Renal cortical epithelial cell (primary cell): ENCODE measurements at places on chromosomes 16 and 17. TPM values are rescaled to one million over a fixed set of nuclear protein-coding genes. Genes with fewer than 3 reads are reported as not detected.

The ZNF385C gene
- 0.10 TPM in 1 of 2 replicates, not detected in the other for total RNA-seq

The CRYBA1 gene
- not detected in 2 replicates for total RNA-seq

The GNG13 gene
- not detected in 2 replicates for total RNA-seq

The ABCA9 gene
- 0.20 TPM in 1 of 2 replicates, not detected in the other for total RNA-seq

The SRL gene
- 0.20 TPM in 1 of 2 replicates, not detected in the other for total RNA-seq

The HAP1 gene
- 0.17 and 0.45 TPM in 2 replicates for total RNA-seq

The CWC25 gene
- total RNA-seq, result 6.4 and 16.5 TPM in 2 replicates

The SOX9 gene
- 7.1 and 12.9 TPM in 2 replicates for total RNA-seq

The ABCA8 gene
- 0.17 TPM in 1 of 2 replicates, not detected in the other for total RNA-seq

The TEX14 gene
- total RNA-seq, result not detected in 2 replicates

The SAMD14 gene
- 1.2 and 2.3 TPM in 2 replicates for total RNA-seq

The GRAP gene
- 0.15 and 0.17 TPM in 2 replicates for total RNA-seq

The PLA2G10 gene
- not detected in 2 replicates for total RNA-seq

The RNF157 gene
- total RNA-seq, result 2.1 and 3.6 TPM in 2 replicates

The APOH gene
- total RNA-seq, result 0.10 TPM in 1 of 2 replicates, not detected in the other

The SLC38A8 gene
- not detected in 2 replicates for total RNA-seq

The ZNF469 gene
- total RNA-seq, result 0.35 and 0.80 TPM in 2 replicates

The TMEM98 gene
- total RNA-seq, result 86.0 and 208 TPM in 2 replicates

The MT4 gene
- not detected in 2 replicates for total RNA-seq

The C17orf107 gene
- total RNA-seq, result 1.7 and 4.2 TPM in 2 replicates

The CACNA1G gene
- total RNA-seq, result 0.10 TPM in 1 of 2 replicates, not detected in the other

The KRTAP4-4 gene
- total RNA-seq, result not detected in 2 replicates

The NPIPB13 gene
- total RNA-seq, result 0.52 and 1.4 TPM in 2 replicates

The CLEC10A gene
- not detected in 2 replicates for total RNA-seq

The SCIMP gene
- not detected in 2 replicates for total RNA-seq

The RABEP2 gene
- total RNA-seq, result 33.5 and 52.1 TPM in 2 replicates

The HOXB6 gene
- total RNA-seq, result 16.3 and 56.2 TPM in 2 replicates

The NFATC3 gene
- 6.1 and 17.4 TPM in 2 replicates for total RNA-seq

The MAF gene
- 5.2 and 8.0 TPM in 2 replicates for total RNA-seq

The SLFN13 gene
- total RNA-seq, result 3.1 and 9.2 TPM in 2 replicates

The SPHK1 gene
- total RNA-seq, result 16.5 and 118 TPM in 2 replicates

The NUPR1 gene
- total RNA-seq, result 1.4 and 3.0 TPM in 2 replicates

The CCL2 gene
- 29.2 and 148 TPM in 2 replicates for total RNA-seq

The SLC35G6 gene
- total RNA-seq, result not detected in 2 replicates

The ZFP3 gene
- total RNA-seq, result 1.6 and 4.9 TPM in 2 replicates

The ZNF750 gene
- total RNA-seq, result not detected in 2 replicates

The ANKRD40CL gene
- total RNA-seq, result not detected in 2 replicates

The SMPD3 gene
- total RNA-seq, result under 0.01 TPM in 1 of 2 replicates, not detected in the other

The DPH1 gene
- total RNA-seq, result 18.4 and 36.2 TPM in 2 replicates

The CA5A gene
- total RNA-seq, result not detected in 2 replicates

The MMP28 gene
- 0.52 and 1.8 TPM in 2 replicates for total RNA-seq

The ODAD4 gene
- 0.35 and 2.2 TPM in 2 replicates for total RNA-seq

The NXPH3 gene
- total RNA-seq, result 0.10 TPM in 1 of 2 replicates, not detected in the other

The PYY gene
- total RNA-seq, result not detected in 2 replicates

The BAIAP2 gene
- 29.2 and 55.2 TPM in 2 replicates for total RNA-seq

The TP53TG3F gene
- total RNA-seq, result not detected in 2 replicates

The STX1B gene
- total RNA-seq, result 0.80 TPM in 1 of 2 replicates, not detected in the other

The KCNH6 gene
- total RNA-seq, result 0.05 TPM in 1 of 2 replicates, not detected in the other

The CD300LG gene
- not detected in 2 replicates for total RNA-seq

The DNAAF8 gene
- 1.0 and 1.7 TPM in 2 replicates for total RNA-seq
